Tibial artery (tissue), 4 donors: ENCODE measurements at places on chromosomes 2 and 18.

DNA sequence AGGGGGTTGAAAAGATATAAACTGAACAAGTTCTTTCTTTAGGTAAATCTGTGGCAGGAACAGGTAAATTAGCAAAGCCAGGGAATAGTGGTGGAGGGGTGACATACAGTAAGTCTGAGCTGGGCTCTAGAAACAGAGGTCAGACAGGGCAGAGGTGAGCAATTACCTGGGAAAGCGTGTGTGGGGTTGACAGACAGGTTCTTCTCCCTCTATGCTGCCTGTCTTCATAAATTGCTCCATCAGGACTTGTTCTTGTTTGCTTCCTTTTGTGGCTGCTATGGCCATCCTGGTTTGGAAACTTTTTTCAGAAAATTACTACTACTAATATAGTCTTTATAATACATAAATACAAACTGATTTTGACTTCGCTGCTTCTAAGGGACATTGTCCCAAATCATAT lies 3.4 kb upstream of the ANKRD12 start:
- DNase-seq = no peak

- no peak for DNase-seq
Observed at GRCh38 chr2:121147766-121148165, 137.2 kb downstream of the TFCP2L1 start.

GRCh38 chr2:105076121-105076520 lies 38.3 kb downstream of the MRPS9 start:
- DNase-seq = no peak

GRCh38 chr2:227793148-227793712 lies 20.4 kb upstream of the CCL20 start:
- no peak for DNase-seq

DNA sequence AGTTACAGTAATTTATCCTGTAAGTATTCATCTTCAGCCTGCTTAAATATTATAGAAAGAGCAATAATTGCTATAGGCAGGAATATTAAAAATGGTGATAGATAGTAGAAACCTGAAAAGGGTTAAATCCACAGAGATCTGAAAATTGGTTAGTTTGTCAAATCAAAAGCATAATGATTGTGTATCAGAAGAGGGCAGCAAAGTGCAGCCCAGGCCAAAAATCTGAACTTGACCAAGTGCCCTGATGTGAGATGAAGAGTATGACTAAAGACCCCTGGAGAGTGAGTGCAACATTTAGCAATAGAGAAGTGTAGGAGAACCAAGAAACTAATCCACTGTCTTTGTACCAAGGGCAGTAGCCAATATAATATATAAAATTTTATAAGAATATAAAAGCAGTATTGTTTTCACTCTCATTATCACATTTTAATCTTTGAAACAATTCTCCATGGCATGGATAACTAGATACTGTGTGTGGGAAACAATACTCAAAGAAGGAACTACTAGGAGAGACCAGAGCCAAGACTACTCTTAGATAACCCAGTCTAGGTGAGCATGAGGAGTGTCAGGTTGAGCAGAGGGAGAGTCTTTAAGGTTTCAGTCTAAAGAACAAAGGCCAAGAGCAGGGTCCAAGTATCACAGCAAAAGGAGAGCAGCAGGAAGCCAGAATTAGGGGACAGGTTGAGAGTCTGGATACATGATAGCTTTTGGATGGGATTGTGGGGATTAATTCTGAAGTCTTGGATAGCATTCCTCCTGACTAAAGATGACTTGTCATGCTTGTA lies 148.7 kb downstream of the CALCRL start:
- no peak for DNase-seq

DNA sequence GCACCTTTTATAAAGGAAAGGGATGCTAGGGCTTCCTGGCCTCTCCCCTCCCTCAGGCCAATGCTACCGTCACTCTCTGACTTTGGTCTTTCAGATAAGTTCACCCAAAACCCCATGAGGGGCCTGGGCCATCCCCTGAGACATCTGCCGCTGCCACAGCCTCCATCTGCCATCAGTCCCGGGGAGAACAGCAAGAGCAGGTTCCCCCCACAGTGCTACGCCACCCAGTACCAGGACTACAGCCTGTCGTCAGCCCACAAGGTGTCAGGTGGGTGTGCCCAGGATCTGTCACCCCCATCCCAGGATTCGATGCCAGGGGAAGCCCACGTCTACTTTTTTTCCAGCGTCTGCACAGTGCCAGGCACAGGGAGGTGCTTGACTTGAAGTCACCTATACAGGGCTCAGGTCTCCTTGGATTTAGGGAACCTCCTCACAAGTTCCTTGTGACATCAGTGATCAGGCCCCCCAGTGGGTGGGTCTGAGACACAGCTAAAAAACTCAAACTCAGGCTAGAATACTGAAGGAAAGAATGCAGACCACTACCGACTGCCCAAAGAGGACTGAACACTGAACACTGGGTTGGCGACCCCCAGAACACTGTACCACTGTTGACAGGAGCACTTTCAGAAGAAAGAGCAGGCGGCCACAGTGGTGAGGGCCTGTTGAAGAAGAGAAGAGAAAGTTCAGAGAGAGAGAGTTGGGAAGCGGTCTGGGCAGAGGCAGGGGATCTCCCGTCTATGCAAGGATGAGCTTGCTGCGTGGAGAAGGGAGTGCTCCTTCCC lies 85.3 kb downstream of the EPAS1 start:
- DNase-seq = no peak
